ENCODE measurements at places on chromosomes 7 and 10.

- DNase-seq, result peak; percentile 43
These were observed at the start of gene TMEM229A for GRCh38 chr7:124032369-124033094. TSS of gene TMEM229A (minus strand) at chr7:124033067. CDS start at chr7:124033003, 64 bp downstream.

DNA sequence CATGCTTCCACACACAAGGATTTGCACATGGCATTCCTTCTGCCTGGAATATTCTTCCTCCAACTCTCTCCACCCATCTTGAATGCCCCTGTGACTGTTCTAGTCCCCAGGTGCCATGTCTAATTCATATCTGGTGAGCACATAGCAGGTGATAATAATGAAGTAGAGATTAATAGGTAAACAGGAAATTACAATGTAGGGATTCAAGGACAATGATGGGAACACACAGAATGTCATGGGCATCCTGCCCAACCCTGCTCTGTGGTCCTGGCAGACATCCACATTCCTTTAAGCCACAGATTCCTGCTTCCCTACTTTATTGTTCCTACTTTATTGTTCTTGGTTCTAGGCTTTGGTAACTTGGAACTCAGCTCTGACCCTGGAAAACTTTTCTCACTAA, 115.8 kb downstream of the THSD7A start:
- DNase-seq, result peak; percentile 53

DNA sequence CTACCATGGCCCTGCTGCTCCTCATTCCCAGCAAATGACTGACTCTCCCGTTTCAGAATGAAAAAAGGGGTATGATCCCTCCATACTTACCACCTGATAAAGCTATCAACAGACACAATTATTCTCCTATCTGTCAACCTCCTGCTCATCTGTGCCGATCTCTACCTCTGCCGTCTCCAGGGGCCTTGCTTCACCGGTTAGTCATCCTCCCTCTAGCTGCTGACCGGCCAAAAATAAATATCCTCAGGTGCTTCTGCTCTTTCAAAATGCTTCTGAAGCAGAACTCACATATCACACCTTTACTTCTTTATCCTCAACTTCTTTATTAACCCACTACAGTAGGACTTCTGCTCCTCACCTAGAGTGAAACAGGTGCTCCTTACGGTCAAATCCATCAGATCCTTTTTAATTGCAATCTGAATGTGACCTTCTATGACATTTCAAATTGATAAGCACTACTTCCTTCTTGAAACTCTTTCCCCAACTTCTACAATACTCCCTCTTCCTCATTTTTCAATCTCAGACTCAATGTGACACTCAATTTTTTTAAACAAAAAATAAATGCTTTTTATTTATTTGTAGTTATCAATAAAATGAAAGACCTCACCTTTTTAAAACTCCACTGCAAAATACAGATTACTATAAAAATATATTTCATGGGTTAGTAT, 63.2 kb downstream of the LMBR1 start:
- DNase-seq, result no peak

GRCh38 chr7:22350466-22351328, 6.3 kb downstream of the RAPGEF5 start:
- peak; percentile 75 for DNase-seq

DNA sequence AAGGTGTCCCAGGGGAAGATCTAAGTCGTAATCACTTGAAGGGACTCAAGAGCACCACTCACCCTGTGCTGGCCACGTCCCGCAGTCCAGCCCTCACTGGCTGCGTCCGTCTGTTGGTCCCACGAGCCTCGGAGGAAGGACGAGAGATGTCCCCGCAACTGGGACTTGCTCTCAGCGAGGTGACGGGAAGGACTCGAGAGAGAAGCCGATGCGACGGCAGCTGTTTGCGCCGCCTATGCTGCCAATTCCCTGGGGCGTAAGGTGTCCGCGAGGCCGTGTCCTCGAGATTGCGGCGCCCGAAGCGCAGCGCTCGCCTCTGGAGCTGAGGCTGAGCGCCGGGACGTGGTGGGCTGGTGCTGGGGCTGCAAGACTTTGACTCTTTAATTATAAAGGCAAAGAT, 100.6 kb upstream of the SEMA3E start:
- no peak for DNase-seq

- no peak for DNase-seq
These were observed 18.5 kb downstream of the AKR1B15 start for GRCh38 chr7:134567368-134567767.
